ENCODE measurements at places on chromosomes 12 and 14.
A peak's percentile ranks its signal among the peaks of the same experiment; 100 is the strongest.

- DNase-seq = no peak
Observed at GRCh38 chr14:52443506-52443905, 108.8 kb downstream of the TXNDC16 start.

DNA sequence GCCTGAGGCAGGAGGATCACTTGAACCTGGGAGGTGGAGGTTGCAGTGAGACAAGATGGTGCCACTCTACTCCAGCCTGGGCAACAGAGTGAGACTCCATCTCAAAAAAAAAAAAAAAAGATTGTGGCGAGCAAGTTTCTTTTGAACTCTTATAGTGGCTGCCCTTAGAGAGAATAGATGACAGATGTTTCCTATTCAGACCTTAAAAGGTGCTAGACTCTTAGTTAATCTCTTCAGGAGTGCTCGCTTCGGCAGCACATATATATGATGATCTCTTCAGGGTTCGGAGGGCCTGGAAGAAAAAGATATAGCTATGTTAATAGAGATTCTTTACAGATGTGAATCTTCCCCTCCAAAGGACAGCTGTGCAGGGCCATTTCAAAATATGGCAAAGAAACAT lies 73.1 kb upstream of the AMN1 start:
- no peak for DNase-seq

DNA sequence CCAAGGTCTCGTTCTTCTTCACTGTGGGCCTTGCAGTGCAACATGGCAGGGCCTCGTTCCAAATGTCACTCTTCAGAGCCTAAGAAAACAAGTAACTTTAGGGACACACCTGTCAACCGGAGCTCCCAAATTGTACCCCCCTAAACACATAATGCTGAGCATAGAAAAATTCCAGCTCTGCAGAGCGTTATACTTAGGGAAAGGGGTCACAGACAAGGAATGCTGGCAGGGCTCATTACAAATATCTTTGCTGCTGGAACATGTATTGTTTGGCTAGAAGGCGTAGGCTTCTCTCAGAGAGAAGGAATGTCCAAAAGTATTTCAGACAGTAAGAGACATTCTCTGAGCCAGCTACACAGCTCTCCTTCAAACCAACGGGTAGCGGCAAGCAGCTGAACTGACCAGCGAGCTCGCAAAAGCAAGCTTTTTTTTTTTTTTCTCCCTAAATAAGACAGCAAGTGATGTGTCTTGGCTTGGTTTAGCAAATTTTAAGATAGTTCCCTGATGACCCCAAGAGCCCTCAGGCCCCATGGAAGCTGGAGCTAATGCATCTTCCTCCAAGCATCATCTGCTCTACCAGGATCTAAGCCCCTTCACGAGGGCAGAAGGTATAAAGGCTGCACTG lies 24.5 kb downstream of the SSH1 start:
- no peak for DNase-seq

DNA sequence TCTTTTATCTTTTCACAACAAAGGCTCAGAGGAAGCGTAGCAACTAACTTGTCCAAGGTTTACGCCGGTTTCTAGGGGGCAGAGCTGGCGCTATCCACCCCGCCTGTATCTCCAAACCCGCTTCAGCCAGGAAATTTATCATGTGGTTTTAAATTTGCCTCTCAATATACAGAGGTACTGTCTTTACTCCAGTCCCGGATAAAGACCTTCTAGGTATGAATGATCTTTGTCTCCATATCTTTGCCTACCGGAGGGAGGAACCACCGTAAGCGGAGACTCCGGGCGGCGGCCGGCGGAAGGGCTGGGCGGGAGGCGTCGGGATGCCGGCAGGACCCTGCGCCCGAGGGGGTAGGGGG lies 693 bp upstream of the RIMKLB start:
- DNase-seq = no peak

DNA sequence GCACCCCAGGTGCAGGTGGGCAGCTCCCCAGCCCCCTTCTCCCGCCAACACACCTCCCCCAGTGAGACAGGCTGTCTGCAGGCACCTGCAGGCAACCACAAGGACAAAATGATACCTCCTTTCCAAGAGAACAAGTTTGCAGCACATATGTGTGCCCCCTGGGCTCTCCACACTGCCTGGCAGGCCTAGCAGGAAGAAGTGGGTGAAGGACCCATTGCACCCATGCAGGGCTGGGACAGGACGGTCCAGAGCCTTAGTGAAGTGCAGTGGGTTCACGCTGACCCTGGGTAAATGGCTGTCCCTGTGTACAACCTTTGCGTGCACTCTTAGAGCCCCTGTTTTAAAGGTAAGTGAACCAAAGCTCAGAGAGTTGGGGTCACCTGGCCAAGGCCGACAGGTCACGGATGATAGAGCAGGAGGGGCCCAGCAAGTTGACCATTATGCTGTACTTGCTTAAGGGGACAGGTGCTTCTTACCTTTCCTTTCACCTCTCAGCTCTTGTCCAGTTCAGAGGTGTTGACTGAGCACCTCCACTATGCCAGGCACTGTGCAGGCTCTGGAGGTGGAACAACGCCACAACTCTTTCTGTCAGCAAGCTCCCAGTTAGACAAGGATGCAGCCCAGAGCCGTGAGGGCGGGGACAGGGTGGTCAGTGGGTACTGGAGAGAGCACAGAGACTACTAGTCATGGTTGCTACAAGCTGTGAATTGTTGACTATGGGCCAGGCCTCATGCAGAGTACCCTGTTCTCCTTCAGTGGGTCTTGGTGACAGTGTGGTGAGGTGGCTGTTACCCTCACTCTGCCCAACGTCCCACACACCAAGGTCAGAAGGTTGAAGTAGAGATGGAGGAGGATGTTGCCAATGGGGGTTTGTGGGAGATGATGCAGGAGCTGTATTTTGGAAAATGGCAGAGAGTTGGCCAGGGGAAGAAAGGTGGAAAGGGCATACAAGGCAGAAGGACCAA lies 125.9 kb downstream of the PAPOLA start:
- peak; percentile 49 for DNase-seq

- DNase-seq = no peak
Observed at GRCh38 chr14:99124482-99125105, 147.4 kb downstream of the BCL11B start.

- DNase-seq = no peak
Observed at GRCh38 chr14:68680541-68681051, 112.3 kb downstream of the ZFP36L1 start.

- no peak for DNase-seq
Observed at GRCh38 chr12:11755302-11755930, 105.9 kb downstream of the ETV6 start.

- DNase-seq = no peak
Observed at GRCh38 chr14:44657696-44658388, 150.8 kb upstream of the FSCB start.

GRCh38 chr14:52802597-52802996 lies 11.2 kb upstream of the GNPNAT1 start:
- no peak for DNase-seq

GRCh38 chr12:93199831-93200236 lies 177.9 kb upstream of the NUDT4 start:
- no peak for DNase-seq

DNA sequence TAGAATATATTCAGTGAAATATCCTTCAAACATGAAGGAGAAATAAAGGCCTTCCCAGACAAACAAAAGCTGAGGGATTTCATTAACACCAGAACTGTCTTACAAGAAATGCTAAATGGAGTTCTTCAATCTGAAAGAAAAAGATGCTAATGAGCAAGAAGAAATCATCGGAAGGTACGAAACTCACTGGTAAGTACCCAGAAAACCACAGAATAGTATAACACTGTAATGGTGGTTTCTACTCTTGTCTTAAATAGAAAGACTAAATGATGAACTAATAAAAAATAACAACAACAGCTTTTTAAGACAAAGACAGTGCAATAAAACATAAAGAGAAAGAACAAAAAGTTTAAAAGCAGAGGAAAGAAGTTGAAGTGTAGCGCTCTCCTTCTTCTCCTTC lies 18.7 kb upstream of the RNF212B start:
- no peak for DNase-seq
